Aorta (tissue), 5 donors: ENCODE measurements at places on chromosomes 13 and 19. TPM values are rescaled to one million over a fixed set of nuclear protein-coding genes. Genes with fewer than 3 reads are reported as not detected.
A peak's percentile ranks its signal among the peaks of the same experiment; 100 is the strongest.

GRCh38 chr13:57716295-57716694 is 84.8 kb downstream of the PCDH17 start:
- no peaks in the 10 kb centered on the region for H3K4me1 ChIP-seq
- H3K27me3 ChIP-seq, result no peaks in the 10 kb centered on the region
- H3K36me3 ChIP-seq, result no peaks in the 10 kb centered on the region
- H3K4me3 ChIP-seq, result no peak overlapping the region
- H3K27ac ChIP-seq, result no peak overlapping the region

- no peak overlapping the region for H3K27ac ChIP-seq
- H3K4me3 ChIP-seq, result no peak overlapping the region
- no peak for DNase-seq
- H3K36me3 ChIP-seq, result peaks cover 3% of the 10 kb centered on the region
- H3K4me1 ChIP-seq, result peaks cover 3% of the 10 kb centered on the region
- no peaks in the 10 kb centered on the region for H3K27me3 ChIP-seq
These were observed 5.3 kb downstream of the PTBP1 start for GRCh38 chr19:802498-803098.

- no peak overlapping the region for H3K27ac ChIP-seq
- no peak for DNase-seq
- no peak overlapping the region for H3K4me3 ChIP-seq
- no peaks in the 10 kb centered on the region for H3K27me3 ChIP-seq
These were observed 1022.0 kb downstream of the EFNB2 start for GRCh38 chr13:105513448-105513847.

- no peaks in the 10 kb centered on the region for H3K27me3 ChIP-seq
- H3K36me3 ChIP-seq, result no peaks in the 10 kb centered on the region
- H3K4me3 ChIP-seq, result no peak overlapping the region
- no peaks in the 10 kb centered on the region for H3K4me1 ChIP-seq
These were observed 54.0 kb downstream of the RFC3 start for GRCh38 chr13:33872005-33872351.

DNA sequence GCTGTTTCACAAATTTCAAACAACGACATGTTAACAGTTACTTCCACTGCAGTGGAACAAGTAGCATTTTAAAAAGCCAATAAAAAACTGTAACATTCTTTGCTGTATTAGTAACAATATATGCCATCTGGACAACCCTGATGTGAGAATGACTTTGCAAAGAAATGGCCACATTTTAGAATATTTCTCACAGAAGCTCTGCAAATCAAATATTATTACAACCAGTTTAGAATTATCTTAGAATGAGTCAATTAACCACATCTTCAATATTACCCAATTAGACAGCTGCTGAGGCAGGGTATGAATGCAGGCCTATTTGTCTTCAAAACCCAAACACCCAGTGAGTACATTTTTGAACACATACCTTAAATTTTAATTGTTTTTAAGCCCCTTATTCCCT is 3.2 kb downstream of the ZNF699 start:
- no peaks in the 10 kb centered on the region for H3K27me3 ChIP-seq
- no peak overlapping the region for H3K4me3 ChIP-seq
- no peaks in the 10 kb centered on the region for H3K4me1 ChIP-seq
- no peak for DNase-seq
- H3K36me3 ChIP-seq, result peaks cover 12% of the 10 kb centered on the region

GRCh38 chr19:35704218-35704617 is at the start of gene ZBTB32:
TSS of gene ZBTB32 (plus strand) at chr19:35704558. CDS start at chr19:35714627, 10,069 bp downstream.
- no peak within 1 kb of the TSS for H3K4me3 ChIP-seq
- H3K4me1 ChIP-seq, result no peaks in the 10 kb centered on the region
- H3K27me3 ChIP-seq, result no peaks in the 10 kb centered on the region

DNA sequence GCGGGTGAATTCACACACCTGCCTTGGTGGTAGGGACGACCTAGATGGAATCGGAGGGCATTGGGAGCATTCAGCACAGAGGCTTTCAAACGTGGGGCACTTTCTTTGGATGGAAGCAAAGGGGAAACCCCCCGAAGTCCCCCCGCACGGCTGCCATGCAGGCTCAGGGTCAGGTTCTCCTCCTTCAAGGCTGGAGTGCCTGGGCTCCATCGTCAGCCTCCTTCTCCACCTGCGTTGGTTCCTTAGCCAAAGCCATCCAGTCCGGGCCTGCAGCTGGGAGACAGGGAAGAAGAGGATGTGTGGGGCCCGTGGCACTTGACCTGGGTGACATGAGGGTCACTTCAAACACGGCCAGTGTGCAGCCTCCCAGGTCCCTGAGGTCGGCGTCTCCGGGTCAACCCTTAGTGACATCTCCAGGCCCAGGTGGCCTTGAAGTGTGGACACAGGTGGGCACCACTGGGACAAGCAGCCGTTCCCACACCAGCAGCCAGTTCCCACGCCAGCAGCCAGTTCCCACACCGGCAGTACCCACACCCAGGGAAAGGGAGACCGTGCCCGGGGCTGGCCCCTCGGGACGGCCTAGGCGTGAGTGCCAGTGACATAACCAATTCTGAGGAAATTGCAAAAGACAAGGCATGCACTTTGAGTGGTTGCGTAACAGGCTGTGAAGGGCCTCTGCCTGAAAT is 116.0 kb downstream of the SOX1 start:
- peak; percentile 59 for DNase-seq
- no peak overlapping the region for H3K4me3 ChIP-seq
- no peak overlapping the region for H3K27ac ChIP-seq
- no peaks in the 10 kb centered on the region for H3K27me3 ChIP-seq

GRCh38 chr19:45882652-45883585 is 3.0 kb downstream of the IRF2BP1 start:
- H3K27me3 ChIP-seq, result no peaks in the 10 kb centered on the region
- DNase-seq, result peak; percentile 88
- peaks cover 3% of the 10 kb centered on the region for H3K4me1 ChIP-seq
- no peaks in the 10 kb centered on the region for H3K36me3 ChIP-seq
- H3K4me3 ChIP-seq, result no peak overlapping the region

GRCh38 chr19:36423925-36424324 is 5.5 kb upstream of the ZFP82 start:
- H3K27ac ChIP-seq, result no peak overlapping the region
- no peaks in the 10 kb centered on the region for H3K36me3 ChIP-seq
- no peak overlapping the region for H3K4me3 ChIP-seq
- no peaks in the 10 kb centered on the region for H3K27me3 ChIP-seq

- no peaks in the 10 kb centered on the region for H3K36me3 ChIP-seq
- H3K27ac ChIP-seq, result no peak overlapping the region
- no peaks in the 10 kb centered on the region for H3K4me1 ChIP-seq
- H3K4me3 ChIP-seq, result peak overlapping the region; percentile 71
- H3K27me3 ChIP-seq, result no peaks in the 10 kb centered on the region
- DNase-seq, result no peak
These were observed 909 bp downstream of the RFXANK start for GRCh38 chr19:19192910-19193423.

- H3K4me3 ChIP-seq, result no peak overlapping the region
- DNase-seq, result no peak
- no peaks in the 10 kb centered on the region for H3K36me3 ChIP-seq
- H3K27me3 ChIP-seq, result no peaks in the 10 kb centered on the region
- H3K27ac ChIP-seq, result no peak overlapping the region
These were observed 20.0 kb downstream of the CRYL1 start for GRCh38 chr13:20505405-20506366.

DNA sequence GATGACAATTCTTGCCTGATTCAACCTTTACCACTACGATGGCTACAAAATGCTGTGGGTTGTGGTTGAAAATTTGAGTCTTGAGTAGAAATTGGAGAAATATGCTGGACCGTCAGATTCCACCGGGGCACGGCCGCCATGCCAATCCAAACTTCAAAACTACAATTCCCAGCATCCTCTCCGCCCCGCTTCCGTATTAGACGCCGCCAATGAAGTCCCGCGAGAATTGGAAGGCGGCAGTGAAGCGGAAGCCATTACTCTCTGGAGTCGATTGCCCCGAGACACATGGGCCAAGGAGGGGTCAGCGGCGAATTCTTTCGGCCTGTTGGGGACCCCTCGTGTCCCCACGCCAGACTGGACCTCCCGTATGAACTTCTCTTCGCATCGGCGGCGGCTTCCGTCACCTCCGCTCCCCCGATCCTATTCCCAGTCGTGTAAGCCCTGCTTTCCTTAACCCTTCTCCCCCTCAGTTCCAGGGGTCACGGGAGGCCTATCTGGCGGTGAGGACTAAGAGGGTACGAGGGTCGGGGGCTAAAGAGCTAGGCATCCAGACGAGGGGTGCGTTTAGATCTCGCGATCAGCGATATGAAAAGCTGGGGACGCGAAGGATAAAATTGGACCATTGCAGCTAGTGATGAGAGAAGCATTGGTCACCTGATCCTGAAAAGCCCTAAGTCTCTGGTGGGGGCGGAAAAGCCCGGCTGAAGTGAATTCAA is at the start of gene ZNF317:
ZNF317 (plus strand) TSS at position 239 of the 716 bp plus-strand sequence. CDS start 15,620 bp downstream, outside the sequence.
- H3K4me1 ChIP-seq, result peaks cover 2% of the 10 kb centered on the region
- no peaks in the 10 kb centered on the region for H3K27me3 ChIP-seq
- H3K36me3 ChIP-seq, result no peaks in the 10 kb centered on the region
- peak; percentile 96 for DNase-seq

- H3K27ac ChIP-seq, result no peak overlapping the region
- H3K36me3 ChIP-seq, result no peaks in the 10 kb centered on the region
- H3K4me1 ChIP-seq, result peaks cover 7% of the 10 kb centered on the region
- no peak for DNase-seq
- H3K27me3 ChIP-seq, result no peaks in the 10 kb centered on the region
These were observed 423.8 kb upstream of the GPC6 start for GRCh38 chr13:92802776-92803175.

- no peak overlapping the region for H3K27ac ChIP-seq
- DNase-seq, result no peak
- H3K27me3 ChIP-seq, result no peaks in the 10 kb centered on the region
- peaks cover 1% of the 10 kb centered on the region for H3K4me1 ChIP-seq
- H3K36me3 ChIP-seq, result no peaks in the 10 kb centered on the region
These were observed 530.0 kb downstream of the RFC3 start for GRCh38 chr13:34347784-34348573.

Gene CALR3
- polyA plus RNA-seq, result not detected

Gene GPR12
- not detected for polyA plus RNA-seq

Gene CEBPA
- polyA plus RNA-seq, result 14.3 TPM

Gene ATP8B3
- 0.63 TPM for polyA plus RNA-seq

Gene RASA3
- polyA plus RNA-seq, result 8.1 TPM

Gene SCEL
- polyA plus RNA-seq, result 0.25 TPM
